ENCODE measurements at places on chromosomes 11 and 22.

- DNase-seq, result no peak
Measured at GRCh38 chr11:128496692-128497060, 90.7 kb downstream of the ETS1 start.

DNA sequence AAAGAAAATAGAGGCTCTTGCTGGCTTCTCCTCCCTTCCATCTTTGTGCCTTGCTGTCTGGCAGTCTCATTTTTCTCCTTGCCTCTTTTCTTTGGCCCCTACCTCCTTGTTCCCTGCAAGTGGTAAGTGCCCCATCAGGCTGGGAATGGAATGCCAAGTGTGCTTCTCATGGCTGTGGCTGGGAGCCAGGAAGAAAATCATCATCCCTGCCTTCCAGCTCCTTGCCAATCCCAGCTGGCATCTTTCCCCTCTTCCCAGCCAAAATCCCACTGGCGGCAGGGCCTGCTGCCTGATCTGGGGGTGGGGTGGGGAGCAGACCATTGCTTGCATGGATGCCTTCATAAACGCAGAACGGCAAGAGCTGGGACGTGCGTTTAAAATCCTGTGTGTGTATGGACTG, 27.0 kb upstream of the SLC25A18 start:
- no peak for DNase-seq

DNA sequence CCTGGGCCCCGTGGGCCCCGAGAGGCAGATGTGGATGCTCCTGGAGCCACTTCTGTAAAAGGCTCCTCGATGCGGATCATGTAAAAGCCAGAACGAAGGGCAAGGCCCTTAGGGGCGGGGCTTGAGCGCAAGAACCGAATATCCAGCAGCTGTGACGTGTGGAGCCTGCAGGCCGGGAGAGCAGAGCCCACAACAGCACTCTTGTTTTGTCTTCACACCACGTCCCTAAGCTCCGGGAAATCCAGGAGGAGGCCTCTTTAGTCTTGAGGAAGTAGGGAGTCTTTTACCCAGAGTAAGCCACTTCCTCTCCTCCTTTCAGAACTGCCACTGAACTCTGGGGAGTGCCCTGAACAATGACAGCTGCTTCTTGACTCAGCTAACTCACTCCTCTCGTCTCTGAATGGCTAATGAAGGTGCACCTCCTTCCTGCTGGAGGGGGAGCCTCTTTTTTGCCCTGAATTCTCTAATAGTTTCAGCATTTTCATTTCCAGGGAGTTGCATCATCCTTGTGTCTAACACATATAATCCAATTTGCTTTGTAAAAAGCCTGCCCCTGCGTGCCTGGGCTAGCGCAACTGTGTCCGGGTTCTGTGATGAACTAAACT, 12.5 kb downstream of the L3MBTL2 start:
- peak; percentile 76 for DNase-seq

GRCh38 chr11:8721609-8722500, 39.3 kb downstream of the RPL27A start:
- no peak for DNase-seq

DNA sequence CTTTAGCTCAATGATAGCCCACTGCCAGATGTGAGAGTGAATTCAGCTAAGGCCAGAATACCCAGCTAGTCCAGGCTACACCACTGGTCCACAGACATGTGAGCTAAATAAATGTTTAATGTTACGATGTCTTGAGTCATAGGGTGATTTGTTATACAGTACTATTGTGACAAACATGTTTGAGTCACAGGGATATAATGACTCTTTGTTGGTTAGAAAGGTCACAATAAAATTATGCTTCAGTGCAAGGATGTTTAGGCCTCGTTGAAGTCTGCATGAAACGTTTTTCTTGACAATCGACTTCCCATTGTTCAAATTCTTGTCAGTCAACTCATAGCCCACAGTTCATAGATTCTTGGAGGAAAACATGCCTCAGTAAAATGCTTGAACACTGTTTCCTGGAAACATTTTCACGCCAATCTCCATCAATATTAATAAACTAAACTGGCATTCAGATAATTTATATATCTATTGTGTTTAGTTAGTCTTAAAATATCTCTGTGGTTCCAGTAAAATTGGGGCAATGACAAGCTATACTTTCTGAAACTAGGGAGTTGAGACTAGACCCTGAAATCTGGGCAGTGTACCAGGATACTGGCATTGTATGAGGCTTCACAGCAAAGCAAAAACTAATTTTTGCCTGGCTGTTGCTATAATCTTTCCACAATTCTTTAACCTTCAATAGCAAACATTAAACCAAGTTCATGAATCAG, 650.8 kb upstream of the KIRREL3 start:
- no peak for DNase-seq

DNA sequence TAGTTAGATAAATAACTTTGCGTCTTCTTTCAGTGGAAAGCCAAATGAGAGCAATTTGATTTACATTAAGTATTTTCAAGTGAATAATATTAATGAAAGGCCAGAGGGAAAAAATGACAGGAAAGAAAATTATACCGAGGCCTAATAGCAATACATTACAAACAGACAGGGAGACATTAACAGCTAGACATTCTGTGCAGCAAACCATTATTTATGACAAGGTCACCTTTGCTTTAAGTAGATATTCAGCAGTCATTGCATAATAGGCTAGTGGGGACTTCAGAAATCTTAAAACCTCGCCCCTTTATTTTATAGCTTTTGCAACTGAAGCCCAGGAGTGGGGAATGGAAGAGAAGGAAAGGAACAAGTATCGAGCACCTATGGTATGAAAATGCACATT, 321.6 kb downstream of the GRM5 start:
- DNase-seq, result no peak

GRCh38 chr22:49305214-49305965, 522.3 kb downstream of the BRD1 start:
- peak; percentile 82 for DNase-seq

DNA sequence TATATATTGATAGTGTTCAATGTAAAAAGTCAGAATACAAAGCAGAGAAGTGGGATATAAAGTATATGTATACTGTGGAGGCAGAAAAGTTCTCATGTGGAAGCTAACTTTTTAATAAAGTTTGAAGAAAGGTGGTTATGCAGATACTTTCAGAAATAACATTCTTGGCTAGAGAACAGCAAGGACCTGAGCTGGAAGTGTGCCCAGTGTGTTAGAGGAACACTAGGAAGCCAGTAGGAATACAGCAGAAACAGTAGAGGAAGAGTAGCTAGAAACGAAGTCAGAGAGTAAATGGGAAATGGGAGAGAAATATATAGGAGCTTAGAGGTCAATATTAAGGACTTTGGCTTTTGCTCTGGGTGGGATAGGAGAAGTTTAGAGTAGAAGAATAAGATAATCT, 464.9 kb upstream of the CCDC90B start:
- no peak for DNase-seq

DNA sequence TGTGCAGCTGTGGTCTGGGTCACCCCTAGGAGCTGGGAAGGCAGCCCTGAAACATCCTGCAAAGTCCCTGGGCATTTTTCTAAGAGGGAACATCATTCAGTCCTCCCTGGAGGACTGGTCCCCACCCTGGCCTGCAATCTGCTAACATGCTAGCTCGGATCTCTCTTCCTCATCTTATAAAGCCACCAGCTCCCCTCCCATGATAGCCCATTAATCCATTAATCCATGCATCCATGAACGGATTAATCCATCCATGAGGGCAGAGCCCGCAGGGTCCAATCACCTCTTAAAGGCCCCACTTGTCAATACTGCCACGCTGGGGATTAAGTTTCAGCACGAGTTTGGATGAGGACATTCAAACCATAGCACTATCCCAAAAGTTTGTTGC, 12.1 kb downstream of the PRG3 start:
- DNase-seq, result no peak

DNA sequence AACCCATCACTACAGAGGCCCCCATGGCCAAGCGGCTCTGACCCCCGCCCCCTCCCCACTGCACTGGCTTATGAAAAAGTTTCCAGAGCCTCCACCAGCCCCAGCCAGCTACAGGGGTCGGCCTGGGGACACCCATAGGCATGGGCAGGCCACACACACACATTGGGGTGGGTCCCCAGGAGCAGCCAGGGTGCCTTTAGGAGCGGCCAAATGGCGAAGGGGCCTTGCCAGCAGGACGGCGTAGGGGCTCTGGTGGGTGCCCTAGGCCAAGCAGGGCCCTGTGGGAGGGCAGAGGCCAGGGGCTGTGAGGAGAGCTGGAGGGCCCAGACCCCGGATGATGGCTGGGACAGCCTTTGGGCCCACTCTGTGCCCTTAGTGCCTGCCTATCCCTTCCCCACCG, 10.1 kb downstream of the TSSC4 start:
- DNase-seq, result no peak

DNA sequence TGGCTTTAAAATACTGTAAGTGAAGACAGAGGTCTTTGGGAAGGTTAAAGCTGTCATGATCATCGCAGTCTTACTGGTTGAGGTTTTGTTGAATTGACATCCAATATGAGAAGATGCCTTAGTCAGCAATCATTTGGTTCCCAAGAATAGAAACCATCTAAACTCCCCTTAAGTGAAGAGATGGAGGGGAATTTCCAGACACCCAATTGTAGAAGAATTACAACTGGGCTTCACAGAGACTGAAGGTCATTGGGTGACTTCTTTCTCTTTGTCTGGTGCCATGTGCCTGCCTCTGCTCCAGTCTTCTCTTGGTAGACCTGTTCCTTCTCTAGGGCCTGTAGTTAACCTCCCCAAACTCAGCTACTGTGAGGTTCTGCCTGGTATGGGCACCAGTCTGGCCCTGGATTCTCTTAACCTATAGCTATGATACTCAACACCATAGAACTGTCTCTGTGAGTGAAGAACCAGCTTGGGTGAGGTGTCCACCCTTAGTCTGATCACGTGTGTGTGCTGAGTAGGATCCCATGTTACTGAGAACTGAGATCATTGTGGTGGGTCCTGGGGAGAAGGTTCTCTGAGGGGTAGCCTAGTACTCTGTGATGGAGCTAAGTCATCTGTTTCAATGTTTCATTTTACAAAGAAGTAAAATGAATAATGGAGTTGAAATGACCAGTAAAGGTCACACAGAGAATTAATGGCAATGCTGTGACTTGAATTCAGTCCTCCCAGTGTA, 182.5 kb downstream of the CSNK2A3 start:
- no peak for DNase-seq

DNA sequence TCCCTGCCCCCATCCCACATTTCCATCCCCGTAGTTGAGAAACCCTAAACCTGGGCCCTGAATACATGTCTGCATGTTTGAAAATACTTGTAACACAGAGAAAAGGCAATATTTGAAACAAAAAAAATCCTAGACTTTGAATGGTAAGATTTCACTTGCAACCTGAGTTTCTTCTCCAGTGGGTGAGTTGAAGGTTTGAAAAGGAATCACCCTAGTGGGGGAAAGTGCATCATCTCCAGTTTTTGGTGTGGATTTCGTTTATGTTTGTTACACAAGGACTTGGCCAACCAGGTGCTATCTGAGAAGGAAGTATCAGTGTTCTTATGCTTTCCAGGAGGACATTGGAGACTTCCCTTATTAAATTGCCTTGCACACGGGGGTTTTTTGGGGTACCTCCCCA, 90.4 kb downstream of the ABTB2 start:
- no peak for DNase-seq

- DNase-seq, result no peak
Measured at GRCh38 chr11:48034926-48035871, 54.8 kb downstream of the PTPRJ start.

DNA sequence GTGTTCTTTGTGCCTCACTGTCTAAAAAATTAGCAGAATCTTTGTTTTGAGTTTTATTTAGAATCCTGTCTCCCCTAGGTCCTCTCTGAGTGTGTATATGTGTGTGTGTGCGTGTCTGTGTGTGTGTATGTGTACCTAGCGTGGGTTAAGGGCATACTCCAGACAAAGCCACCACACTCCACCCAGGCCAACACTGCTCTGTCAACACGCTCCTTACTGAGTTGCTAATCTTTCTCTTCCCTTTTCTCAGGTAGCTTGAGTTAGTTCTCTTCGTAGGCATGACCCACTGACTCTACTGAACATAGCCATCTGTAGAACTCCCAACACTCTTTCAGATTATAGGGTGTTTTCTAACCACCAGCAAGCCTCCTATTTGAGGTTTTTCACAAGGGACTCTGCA, 131.1 kb downstream of the LRRC4C start:
- DNase-seq, result no peak

- DNase-seq, result no peak
Measured at GRCh38 chr22:45945621-45946106, 31.3 kb downstream of the WNT7B start.

GRCh38 chr11:129312730-129313503, 62.7 kb upstream of the BARX2 start:
- no peak for DNase-seq

DNA sequence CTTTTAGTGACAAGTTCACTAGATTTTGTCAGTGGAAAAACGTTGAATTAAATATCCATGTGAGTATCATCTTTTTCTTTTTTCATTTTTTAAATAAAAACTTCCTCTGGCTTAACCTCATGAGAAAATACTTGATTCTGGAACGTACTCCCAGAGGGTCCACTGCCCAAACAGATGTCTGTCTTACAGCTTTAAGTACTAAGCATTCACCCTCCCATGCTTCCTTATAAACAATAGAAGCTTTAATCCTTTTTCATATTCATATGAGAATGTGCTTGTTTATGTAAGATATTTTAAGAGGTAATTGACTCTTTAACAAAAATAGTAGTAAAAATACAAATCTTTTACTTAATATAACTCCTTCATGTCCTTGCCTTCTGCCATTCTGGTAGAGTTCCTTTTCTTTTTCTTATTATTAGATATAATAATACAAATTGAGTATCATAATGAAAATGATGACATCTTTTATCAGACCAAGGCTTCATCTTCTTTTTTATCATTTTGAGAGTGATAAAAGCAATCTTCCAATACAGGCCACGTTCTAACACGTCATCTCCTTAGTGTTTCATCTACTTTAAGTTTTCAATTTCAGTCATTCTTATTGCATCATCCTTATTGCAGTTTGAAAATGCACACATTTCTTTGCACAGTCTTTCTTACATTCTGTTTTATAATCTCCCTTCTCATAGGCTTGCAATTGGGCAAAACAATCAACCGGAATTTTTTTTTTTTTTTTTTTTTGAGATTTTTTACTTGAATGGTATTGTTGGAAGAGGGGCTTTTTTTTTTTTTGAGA, 69.5 kb upstream of the MYO18B start:
- no peak for DNase-seq

DNA sequence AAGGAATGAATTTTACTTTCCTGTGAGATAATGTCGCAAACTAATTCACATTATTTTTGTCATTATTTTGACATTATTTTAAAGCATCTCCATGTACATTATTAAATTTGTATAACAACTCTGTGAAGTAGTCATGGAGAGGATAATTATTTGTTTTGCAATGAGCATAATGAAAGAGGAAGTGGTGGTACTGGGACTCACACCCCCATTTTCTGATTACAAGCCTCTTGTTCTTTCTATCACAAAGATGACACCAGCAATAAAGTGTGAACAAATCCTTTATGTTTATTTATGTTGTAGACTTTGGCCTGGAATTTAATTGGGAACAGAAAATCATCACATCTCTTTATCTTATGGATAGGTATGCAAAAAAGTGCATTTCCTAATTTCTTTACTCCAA, 522.6 kb downstream of the TMEM135 start:
- DNase-seq, result no peak

All from activated CD4-positive, alpha-beta T cell treated with anti-CD3 and anti-CD28 coated beads for 36 hours (primary cell).